Naive B cell (primary cell): ENCODE measurements at places on chromosomes 6 and 20.
A peak's percentile ranks its signal among the peaks of the same experiment; 100 is the strongest.

GRCh38 chr20:19249106-19249879, 36.9 kb downstream of the SLC24A3 start:
- DNase-seq: no peak

GRCh38 chr6:157673596-157673995, 149.4 kb upstream of the SNX9 start:
- no peak for DNase-seq

- no peak for DNase-seq
Measured at GRCh38 chr6:67870321-67870720, 764.8 kb upstream of the ADGRB3 start.

- DNase-seq: no peak
Measured at GRCh38 chr6:70901324-70901723, 55.5 kb downstream of the B3GAT2 start.

GRCh38 chr6:10685092-10685915, 9.1 kb downstream of the C6orf52 start:
- no peak for DNase-seq

GRCh38 chr6:136526196-136526930, 23.9 kb downstream of the MAP7 start:
- no peak for DNase-seq

DNA sequence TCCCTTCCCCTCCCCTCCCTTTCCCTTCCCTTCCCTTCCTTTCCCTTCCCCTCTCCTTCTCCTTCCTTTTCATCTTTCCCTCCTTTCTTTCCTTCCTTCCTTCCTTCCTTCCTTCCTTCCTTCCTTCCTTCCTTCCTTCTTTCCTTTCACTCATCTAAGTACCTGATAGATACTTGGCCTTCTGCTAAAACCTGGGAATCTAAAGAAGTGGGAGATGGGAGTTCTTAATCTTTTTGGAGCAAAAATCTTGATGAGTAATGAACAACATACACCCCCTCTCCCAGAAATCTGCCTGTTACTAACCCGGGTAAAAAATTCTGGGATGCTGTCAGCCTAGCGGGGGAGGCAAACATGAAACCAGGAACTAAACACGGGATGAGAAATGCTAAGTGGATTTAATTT, 100.7 kb downstream of the VEGFA start:
- no peak for DNase-seq

- no peak for DNase-seq
Measured at GRCh38 chr20:32507998-32508774, 76.9 kb downstream of the NOL4L start.

- DNase-seq: no peak
Measured at GRCh38 chr6:43970068-43970912, 157.0 kb downstream of the MRPL14 start.

GRCh38 chr6:111527367-111527766, 44.3 kb upstream of the REV3L start:
- DNase-seq: no peak

DNA sequence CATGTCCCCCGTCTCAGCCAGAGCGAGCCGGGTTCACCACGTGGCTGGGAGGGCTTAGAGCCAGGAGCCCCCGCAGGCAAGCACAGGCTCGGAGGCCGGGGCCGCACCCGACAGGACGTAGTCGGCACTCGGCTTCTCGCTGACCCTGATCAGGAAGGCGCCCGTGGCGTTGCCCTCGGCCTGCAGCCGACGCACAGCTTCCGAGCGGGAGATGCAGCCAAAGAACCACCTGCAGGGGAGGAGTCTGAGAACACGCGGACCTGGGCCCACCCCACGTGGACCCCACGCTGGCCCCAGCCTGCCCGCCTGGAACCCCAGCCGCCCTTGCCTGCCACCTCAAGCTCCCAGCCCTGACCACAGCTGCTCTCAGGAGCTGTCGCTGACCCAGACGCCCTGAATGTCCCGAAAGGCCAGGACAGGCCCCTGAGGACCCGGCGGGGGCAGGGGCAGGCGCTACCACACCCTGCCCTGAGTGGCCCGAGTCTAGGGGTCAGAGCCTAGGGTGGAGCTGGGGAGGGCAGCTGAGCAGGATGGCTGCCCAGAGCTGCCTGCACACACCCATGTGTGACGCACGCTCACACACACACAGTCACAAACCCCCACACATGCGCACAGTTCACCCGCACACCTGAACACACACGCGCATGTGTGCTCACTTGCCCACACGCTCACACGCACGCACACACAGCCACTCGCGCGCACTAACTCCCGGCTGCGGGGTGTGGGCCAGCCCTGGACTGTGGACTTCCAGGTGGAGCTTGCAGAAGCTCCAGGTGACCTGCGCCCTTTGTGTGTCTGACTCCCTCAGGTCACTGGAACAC, 2.1 kb downstream of the PTK6 start:
- no peak for DNase-seq

- DNase-seq: no peak
Measured at GRCh38 chr6:43215066-43215465, 14.2 kb downstream of the DNPH1 start.

DNA sequence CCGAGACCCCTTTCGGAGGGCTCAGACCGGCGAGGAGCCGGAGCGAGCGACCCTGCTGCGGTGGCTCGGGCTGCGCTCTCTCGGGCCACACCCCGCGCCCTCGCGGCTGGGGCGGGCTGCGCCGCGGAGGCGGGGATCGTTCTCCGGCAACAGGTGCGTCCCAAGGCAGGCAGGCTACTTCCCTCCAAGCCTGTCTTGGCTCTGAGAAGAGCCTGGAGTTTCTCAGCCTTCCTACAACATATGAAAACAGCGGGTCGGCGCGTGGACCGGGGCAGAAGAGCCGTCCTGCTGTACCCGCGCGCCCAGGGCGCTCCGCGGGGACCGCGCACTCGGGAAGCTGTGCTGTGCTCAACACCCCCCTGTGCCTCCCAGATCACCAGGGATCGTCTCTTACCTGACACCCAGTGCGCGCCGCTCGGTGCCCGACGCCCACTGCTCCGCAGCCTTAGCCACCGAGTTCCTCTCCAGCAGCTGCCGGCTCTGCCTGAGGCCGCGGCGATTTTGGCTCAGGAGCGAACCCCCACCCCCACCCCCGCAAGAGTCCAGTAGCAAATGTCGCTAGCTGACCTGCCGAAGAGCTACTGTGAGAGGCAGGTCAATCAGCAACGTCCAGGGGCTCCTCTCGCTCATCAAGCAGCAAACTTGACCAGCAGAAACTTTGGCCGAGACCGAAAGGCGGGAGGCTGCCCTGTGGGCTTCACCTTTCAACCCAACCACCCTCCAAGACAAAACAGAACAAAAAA, 3.7 kb upstream of the OLIG3 start:
- DNase-seq: no peak

GRCh38 chr20:49590163-49591017, 22.5 kb upstream of the PTGIS start:
- DNase-seq: no peak

DNA sequence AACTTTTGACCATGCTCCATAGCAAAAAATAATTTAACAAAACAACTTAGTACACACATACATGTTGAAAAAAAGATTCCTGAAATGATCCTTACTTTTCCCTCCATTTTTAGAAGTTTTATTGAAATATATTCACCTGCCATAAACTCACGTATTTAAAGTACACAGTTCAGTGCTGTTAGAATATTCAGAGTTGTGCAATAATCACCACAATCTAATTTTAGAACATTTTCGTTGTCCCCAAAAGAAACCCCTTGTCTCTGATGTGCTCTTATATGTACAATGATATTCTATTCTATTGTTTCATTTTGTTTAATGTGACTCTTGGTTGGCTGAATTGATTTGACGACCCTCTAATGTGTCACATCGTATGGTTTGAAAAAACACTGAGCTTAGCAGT, 15.9 kb downstream of the ROS1 start:
- DNase-seq: no peak

GRCh38 chr20:24631173-24631505, 161.7 kb downstream of the SYNDIG1 start:
- DNase-seq: no peak

GRCh38 chr6:91043751-91044150, 456.9 kb upstream of the MAP3K7 start:
- DNase-seq: no peak

DNA sequence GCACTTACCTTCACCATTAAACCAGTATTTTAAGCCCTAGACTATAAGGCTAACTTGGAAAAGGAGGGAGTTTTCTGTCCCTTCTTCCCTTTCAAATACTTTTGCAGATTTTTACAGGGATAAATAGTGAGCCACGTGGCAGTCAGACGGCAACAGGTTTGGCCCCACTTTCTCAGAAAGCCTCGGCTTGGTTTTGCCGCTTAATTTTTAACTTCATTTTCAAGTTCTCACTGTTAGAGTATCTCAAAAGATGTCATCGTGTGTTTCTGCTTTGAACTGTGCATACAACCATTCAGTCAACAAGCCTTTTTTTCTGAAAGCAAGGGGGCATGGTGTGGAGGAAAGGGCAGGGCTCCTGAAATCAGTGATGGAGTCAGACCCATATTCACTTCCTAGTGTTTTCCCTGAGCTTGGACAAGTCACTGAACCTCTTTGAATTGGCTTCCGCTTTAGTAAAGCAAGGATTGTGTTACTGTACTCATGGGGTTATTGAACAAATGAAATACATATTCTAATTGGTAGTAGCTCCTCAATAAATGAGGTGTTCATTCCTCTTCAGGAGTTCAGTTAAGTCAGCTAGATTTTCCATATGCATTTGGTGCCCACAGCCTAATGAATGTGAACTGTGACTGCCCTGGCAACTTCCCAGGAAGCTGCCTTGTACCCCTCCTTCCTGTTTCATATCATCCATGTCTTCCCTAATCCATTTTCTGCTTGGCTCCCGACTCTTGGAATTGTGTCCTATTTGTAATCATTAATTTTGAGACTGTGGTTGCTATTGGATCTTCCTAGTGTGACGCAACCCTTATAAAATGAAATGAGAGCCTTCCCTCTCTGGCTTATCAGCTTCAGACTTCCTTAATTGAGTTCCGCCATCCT, at the start of gene SLC17A2:
Gene SLC17A2 (minus strand): TSS at position 160 of the 879 bp plus-strand sequence. CDS start 4,895 bp downstream, outside the sequence.
- no peak for DNase-seq

DNA sequence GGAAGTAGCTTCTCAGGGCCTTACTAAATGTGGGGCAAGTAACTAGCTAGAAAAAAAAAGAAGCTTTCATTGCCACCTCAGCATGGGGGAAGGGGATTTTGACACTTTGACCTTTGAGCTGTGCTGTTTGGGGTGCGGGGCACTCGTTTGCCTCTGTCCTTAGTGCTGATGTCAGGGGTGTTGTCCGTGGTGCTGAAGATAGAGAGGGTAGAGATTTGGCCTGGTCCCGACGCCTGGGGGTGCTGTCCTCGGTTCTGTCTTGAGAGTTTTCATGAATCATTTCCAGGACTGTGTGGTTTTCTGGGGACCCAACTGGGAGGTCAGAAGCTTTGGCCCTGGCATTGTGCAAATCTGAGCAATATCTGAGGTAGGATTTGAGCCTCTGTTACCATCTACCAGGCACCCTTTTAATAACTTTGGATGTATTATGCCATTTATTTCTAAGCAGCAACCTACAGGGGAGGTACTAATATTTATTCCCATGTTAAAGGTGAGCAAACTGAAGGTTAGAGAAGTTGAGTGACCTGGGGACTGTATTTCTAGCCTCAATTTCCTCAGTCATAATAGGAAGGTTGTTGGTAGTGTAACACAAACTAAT, 78.0 kb downstream of the DLGAP4 start:
- DNase-seq: peak; percentile 5

- DNase-seq: no peak
Measured at GRCh38 chr6:45712786-45713185, 302.9 kb downstream of the CLIC5 start.

DNA sequence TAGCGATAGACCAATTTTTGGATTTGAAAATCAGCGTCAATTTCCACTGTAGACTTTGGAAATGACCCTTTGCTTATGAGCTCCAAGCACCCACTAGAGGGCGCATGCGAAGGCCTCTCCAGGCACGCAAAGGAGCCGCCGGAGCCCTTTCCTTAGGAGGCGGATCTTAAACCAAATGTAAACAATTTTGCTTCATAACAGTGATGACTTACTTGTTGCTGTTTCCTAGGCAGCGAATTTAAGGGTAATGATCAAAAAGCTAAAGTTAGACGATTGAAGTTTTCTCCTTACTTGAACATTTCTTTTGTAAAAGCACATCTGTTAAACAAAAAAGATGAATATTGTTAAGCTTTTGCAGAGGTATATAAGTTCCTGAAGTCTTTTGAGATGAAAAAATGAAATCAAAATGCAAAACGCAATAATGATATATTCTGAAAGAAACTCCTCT, 29.2 kb upstream of the EXOC2 start:
- peak; percentile 38 for DNase-seq

- peak; percentile 56 for DNase-seq
Measured at GRCh38 chr20:41135187-41135887, 2.0 kb upstream of the PLCG1 start.

DNA sequence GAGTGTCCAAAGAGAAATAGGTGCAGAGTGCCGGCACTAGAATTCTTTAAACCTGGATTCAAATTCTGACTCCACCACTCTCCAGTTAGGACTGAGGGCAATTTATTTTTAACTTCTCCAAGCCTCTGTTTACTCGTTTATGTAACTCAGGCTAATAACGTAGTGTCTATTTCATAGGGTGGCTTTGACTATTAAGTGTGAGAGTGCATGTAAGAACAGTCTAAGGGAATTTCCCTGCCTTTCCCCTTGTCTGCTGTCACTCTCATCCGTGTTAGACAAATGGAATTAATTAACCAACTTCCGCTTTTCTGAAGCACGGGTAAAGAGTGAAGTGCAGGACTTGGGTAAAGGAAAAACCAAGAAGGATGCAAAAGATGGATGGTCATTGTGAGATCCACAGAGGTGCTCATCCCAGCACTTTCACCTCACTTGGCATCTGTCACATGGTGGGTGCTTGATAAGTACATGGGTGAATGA, 4.1 kb upstream of the ZKSCAN8 start:
- DNase-seq: peak; percentile 71

- DNase-seq: no peak
Measured at GRCh38 chr6:35296931-35297600, 552 bp upstream of the DEF6 start.

DNA sequence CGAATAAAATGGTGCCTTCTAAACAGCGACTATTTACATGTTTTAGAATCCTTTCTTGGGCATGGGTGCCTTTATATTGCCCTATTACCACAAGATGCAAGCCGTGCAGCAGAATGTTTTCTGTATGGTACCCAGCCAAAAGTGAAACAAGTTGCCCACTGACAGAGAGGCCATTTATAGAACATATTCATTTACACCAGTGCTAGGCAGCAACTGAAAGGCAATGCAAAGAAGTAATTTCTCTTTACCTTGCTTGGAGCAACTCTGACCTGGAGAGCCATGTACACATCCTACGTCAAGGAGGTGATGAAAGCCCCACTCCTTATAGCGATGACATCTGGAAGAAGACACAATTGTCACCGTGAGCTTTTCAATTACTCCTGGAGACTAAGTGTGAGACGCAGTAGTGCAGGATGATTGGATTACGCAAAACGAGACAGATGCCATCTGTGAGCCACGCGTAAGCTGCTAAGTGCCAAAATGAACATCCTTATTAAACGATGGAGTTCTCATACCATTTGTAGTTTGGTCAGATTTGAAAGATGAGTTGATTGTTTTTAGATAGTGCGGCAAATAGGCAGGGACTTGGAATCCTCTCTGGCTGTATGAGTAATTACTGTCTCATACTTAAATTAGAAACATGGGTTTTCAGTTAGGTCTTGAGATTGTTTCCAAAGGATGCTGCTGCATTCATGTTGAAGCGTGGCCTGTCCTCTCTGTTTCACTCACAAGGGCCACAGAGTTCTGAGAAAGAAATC, at the start of gene TMEM244:
Gene TMEM244 (minus strand): TSS at position 408 of the 758 bp plus-strand sequence. CDS start 127 bp downstream, at position 281.
- no peak for DNase-seq

GRCh38 chr6:47064274-47064673, 22.1 kb upstream of the ADGRF1 start:
- DNase-seq: no peak
